Activated CD4-positive, CD25-positive, alpha-beta regulatory T cell treated with anti-CD3 and anti-CD28 coated beads, Interleukin-2, amount 50 U/mL, for 24 hours (primary cell): ENCODE measurements at places on chromosomes 3 and 15.

DNA sequence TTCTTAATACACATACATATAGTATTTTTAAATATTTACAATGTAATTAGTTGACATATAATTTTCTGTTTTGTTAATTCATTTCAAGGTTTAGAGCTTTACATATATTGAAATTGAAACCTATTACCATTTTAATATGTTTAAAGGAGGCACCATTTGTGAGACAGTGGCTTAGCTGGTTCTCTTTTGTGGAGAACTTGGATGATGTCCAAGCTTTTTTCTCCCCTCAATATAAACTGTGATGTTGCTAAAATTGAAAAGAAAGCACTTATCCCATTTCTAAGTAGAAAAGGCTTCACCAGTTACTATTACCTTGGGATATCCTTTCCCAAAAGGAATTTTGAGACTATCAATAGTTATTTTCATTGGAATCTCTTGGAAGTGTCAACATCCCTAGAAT, 707.2 kb downstream of the NTRK3 start:
- no peak for ATAC-seq

- ATAC-seq = no peak
Observed at GRCh38 chr3:16723978-16724377, 118.8 kb upstream of the DAZL start.

DNA sequence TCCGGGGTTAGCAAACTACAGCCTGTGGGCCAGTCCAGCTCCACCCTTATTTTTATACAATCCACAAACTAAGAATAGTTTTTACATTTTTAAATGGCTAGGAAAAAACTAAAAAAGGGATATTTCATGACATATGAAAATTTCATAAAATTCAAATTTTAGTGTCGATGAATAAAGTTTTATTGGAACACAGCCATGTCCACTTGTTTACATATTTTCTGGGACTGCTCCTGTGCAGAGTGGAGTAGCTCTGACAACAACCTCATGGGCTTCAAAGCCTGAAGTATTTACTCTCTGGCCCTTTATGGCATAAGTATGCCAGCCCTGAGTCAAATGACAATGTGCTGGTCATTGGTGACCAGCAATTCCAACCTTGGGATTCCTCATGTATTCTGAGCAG, 17.2 kb downstream of the EFCC1 start:
- ATAC-seq = no peak

GRCh38 chr3:169748670-169749069, 16.2 kb downstream of the TERC start:
- ATAC-seq = peak; percentile 60

DNA sequence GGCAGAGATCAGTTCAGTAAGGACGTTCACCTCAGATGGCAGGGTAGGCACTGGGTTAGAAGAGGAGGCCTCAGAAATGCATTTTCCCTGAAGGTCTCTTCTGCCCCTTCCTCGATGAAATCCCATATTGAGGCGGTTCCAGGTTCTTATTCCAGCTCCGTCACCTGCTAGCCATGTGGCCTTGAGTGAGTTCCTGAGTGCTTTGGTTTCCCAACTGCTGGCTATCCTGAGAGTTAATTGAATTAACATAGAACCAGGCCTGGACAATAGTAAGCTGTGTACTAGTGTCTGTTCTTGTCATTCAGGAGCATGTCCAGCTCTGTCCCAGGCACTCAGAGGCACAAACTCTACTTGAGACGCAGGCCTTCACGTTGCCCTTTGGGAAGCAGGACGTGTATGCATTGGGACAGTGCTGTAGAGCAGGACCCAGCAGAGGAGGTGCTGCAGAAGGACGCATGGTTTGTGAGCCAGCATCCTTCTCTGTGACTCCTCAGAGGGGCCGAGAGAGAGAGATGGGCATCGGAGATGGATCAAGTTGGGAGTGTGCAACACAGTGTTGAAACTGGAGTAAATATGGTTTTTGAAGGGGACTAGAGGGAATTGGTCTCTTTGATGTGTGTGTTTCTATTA, 114.2 kb downstream of the ASB7 start:
- no peak for ATAC-seq
